Osteoblast (primary cell): ENCODE measurements at places on chromosomes 5 and 9. TPM values are rescaled to one million over a fixed set of nuclear protein-coding genes. Genes with fewer than 3 reads are reported as not detected.

Gene HEMGN
- not detected in 2 replicates for total RNA-seq

- DNase-seq: no peak
These were observed 180.6 kb downstream of the CWC27 start for GRCh38 chr5:64949331-64949730.

- no peak for DNase-seq
These were observed 233.2 kb upstream of the DAB2 start for GRCh38 chr5:39657943-39658342.

DNA sequence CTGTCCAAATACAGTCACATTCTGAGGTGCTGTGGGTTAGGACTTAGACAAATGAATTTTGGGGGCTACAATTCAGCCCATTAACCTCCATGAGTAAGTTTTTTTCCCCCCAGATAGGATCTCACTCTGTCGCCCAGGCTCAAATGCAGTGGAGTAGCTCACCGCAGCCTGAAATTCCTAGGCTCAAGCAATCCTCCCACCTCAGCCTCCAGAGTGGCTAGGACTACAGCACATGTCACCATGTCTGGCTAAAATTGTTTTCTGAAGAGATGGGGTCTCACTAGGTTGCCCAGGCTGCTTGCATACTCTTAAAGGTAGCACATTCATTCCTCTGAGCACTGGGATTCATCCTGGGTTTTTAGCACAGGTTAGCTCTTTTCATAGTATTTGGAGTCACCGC lies 22.2 kb downstream of the PPP2CA start:
- DNase-seq: no peak
